ENCODE measurements at places on chromosomes 16 and 17. TPM values are rescaled to one million over a fixed set of nuclear protein-coding genes. Genes with fewer than 3 reads are reported as not detected.

GNPTG gene
- 41.0 TPM for polyA plus RNA-seq

MYH3 gene
- 0.73 TPM for polyA plus RNA-seq

CD19 gene
- polyA plus RNA-seq, result 2.3 TPM

GPR139 gene
- 0.31 TPM for polyA plus RNA-seq

SLC13A2 gene
- polyA plus RNA-seq, result not detected

TRIM47 gene
- 7.2 TPM for polyA plus RNA-seq

TMEM204 gene
- polyA plus RNA-seq, result 0.23 TPM

GAS2L2 gene
- polyA plus RNA-seq, result not detected

MMP15 gene
- 11.5 TPM for polyA plus RNA-seq

KRT39 gene
- polyA plus RNA-seq, result not detected

CTRB1 gene
- polyA plus RNA-seq, result not detected

CACNG3 gene
- not detected for polyA plus RNA-seq

SEPTIN1 gene
- polyA plus RNA-seq, result 3.9 TPM

TBC1D3C gene
- polyA plus RNA-seq, result not detected

CA10 gene
- polyA plus RNA-seq, result 0.92 TPM

SULT1A4 gene
- 9.4 TPM for polyA plus RNA-seq

TP53TG3F gene
- not detected for polyA plus RNA-seq

CAPNS2 gene
- not detected for polyA plus RNA-seq

UNC45B gene
- not detected for polyA plus RNA-seq

SLC6A2 gene
- polyA plus RNA-seq, result 0.23 TPM

HERPUD1 gene
- 41.1 TPM for polyA plus RNA-seq

CD300C gene
- not detected for polyA plus RNA-seq

EXOC3L1 gene
- 1.1 TPM for polyA plus RNA-seq

OR2C1 gene
- polyA plus RNA-seq, result not detected

MAP1LC3B gene
- 75.0 TPM for polyA plus RNA-seq

ZDHHC1 gene
- polyA plus RNA-seq, result 1.4 TPM

TMEM238L gene
- polyA plus RNA-seq, result not detected

TMEM114 gene
- 0.77 TPM for polyA plus RNA-seq

TAC4 gene
- not detected for polyA plus RNA-seq

MT4 gene
- polyA plus RNA-seq, result not detected

ZNF688 gene
- polyA plus RNA-seq, result 6.2 TPM

SYCE1L gene
- 5.8 TPM for polyA plus RNA-seq

KRT23 gene
- not detected for polyA plus RNA-seq

HS3ST4 gene
- polyA plus RNA-seq, result 0.44 TPM

RILP gene
- 8.6 TPM for polyA plus RNA-seq

KRTAP4-9 gene
- polyA plus RNA-seq, result not detected

STH gene
- polyA plus RNA-seq, result 0.55 TPM

SNRNP25 gene
- polyA plus RNA-seq, result 81.6 TPM

PIRT gene
- polyA plus RNA-seq, result not detected

KRTAP4-6 gene
- polyA plus RNA-seq, result not detected

SECTM1 gene
- polyA plus RNA-seq, result 0.21 TPM

SOX8 gene
- polyA plus RNA-seq, result 5.7 TPM

C16orf46 gene
- polyA plus RNA-seq, result 1.3 TPM

TBL3 gene
- 68.8 TPM for polyA plus RNA-seq

DNAI2 gene
- 0.21 TPM for polyA plus RNA-seq

OR1F1 gene
- polyA plus RNA-seq, result not detected

Measured in GM23338 (cell line).